ENCODE measurements at places on chromosomes 1 and 21.

DNA sequence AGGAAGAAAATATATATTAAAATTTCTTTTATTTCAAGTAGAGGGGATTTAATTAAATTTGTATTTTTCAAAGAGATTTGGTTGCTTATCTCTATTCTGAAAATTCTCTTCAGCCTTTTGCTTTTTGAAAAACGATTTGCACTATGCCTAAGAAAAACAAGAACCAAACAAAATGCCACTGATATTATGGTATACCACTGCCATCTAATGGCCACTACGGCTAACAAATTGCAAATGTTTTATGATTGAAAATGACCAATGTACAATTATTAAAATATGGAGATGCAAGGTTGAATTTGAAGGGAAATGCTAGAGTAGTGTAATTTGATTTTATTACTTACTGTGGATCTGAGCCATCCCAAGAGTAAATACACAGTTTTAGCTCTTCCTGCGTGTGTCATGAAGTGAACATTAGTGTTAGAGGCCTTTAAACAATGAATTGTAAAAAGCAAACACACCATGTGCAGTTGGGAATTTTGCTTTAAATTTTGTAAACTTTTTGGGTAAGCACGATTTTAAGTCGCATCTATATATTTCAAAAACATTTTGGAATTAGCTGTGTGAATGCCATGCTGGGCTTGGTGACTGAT is 137.4 kb upstream of the USP25 start:
- no peak for DNase-seq

DNA sequence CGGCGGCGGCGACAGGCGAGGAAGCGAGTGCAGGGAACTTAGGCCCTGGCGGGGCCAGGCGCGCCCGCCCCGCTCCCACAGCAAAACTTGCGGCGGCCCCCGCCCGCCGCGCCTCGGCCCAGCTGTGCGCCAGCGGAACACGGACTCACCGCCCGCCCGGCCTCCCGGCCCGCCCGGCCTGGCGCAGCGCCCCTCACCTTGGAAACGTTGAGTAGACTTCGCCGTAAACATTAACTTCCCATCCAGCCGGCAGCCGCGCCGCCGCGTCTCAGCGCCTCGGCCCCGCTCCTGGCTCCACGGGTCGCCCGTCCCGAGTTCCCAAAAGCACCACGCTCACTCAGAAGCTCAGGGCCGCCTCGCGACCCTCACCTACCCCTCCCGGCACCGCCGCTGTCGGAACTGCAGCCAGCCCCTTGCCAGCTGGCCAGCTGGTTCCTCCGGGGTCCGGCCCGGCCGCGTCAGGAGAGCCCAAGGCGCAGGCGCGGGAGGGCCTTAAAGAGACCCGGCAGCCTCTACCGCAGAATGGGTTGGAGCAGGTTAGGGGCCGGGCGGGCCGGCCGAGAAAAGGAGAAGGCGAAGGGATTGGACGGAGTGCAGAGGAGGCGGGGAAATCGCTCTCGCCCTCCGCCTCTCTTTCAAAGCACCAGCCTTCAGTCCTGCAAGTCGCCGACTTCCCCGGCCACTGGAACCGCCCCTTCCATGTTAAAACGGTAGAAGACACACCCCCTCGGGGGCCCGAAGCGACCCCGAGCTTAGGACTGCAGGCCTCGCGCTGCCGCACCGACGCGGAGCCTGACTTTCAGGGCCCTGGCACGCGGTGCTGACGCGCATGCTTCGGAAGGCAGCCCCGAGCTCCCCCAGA is at the start of gene EVI5:
Gene EVI5, minus strand, starts transcription at position 470 of the 862 bp plus-strand sequence. CDS start 48,562 bp downstream, outside the sequence.
- peak; percentile 69 for DNase-seq

DNA sequence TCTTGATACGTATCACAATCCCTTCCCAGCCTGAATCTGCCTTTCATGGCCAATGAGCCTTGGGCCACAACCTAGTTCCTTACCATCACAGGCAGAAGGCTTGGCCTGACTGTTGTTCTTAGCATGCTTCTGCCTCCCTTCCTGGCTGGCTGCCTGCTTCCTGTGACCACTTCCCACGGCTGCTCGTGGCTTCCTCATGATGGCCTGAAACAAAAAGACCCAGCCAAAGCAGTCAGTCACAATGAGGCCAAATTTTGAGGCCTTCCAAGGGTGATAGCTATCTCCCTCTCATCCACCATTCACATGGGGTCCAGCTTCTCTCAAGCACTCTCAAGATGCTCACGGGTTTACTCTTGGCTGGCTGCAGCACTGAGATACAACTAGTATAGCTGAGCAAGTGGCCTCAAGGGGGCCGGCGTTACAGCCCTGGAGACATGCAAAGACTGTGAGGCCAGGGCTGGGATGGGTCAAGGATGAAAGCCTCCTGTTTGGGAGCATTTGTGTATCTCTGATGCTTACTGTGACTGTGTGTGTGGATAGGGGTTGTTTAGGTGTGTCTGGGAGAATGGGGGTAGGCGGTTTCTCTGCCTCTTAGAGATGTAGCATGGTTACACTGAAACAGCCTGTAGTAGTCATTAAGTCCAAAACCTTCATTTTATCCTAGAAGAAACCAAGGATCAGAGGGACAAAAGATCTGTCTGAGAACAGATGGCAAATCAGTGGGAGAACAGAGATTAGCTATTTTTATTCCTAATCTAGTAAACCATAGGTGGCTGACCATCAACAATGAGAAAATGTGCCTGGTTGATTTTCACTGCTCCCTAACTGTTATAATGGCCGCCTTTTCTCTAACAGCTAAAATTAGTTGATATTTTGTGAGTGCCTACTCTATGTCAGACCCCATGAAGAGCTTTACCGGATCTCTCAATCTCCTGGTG is 5.4 kb upstream of the TOE1 start:
- no peak for DNase-seq

- DNase-seq, result no peak
These were observed 176.3 kb upstream of the POU3F1 start for GRCh38 chr1:38222891-38223290.

GRCh38 chr1:31371121-31371959 is 1.5 kb downstream of the FABP3 start:
- no peak for DNase-seq

GRCh38 chr1:217564833-217565232 is 66.1 kb downstream of the GPATCH2 start:
- no peak for DNase-seq

GRCh38 chr1:111570781-111571181 is 48.8 kb upstream of the RAP1A start:
- no peak for DNase-seq

DNA sequence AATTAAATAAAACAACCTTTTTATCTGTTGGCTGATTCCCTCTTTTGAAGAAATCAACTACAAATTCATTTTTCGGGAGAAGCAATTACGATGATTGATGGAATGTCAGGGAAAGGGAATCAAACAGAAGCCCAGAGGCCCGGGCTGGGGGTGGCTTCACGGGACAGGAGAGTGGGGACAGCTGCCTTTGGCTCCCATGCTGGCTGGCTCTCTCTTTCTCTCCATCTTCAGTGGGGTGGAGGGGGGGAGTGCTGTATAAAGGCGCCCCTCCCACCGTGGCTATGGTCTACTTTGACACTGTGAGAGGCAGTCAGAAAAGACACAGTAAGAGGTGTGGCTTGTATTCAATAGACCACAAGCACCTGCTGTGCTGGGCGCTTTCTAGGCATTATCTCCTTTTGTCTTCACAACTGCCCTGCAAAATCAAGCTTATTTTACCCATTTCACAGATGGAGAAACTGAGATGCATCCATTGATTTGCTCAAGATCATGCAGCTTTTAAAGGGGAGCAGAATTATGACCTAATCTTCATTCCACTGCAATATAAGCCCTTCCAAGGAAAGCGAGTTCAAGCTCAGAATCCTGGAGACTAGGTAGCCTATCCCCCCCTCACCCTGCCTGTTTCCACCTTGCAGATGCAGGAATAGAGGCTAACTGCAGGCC is 92.9 kb downstream of the GRIK3 start:
- DNase-seq, result no peak

DNA sequence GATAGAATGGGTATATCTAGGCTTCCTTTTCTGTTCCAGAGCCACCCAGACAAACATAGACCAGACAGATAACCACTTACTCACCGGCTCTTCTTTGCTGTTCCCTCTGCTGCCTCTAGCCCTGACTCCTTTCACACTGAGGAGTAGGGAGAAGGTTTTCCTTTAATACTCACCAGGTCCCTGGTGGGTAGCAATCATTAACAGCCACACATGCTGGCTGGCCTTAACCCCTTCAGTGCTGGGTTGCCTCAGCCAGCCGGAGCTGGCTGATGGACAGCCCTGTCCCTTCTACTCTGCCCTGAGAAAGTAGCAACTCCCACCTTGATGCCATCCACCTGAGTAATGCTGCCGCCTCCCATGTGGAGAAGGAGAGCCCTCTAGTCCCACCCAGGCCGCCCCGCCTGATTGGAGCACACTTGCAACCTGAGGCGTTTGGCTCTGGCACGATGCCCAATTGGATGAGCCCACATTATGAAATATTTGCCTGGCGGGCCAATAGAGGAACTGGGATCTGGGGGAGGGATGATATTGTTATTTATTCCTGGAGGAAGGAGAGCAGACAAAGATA is 71.6 kb downstream of the PLEKHA6 start:
- DNase-seq, result no peak

DNA sequence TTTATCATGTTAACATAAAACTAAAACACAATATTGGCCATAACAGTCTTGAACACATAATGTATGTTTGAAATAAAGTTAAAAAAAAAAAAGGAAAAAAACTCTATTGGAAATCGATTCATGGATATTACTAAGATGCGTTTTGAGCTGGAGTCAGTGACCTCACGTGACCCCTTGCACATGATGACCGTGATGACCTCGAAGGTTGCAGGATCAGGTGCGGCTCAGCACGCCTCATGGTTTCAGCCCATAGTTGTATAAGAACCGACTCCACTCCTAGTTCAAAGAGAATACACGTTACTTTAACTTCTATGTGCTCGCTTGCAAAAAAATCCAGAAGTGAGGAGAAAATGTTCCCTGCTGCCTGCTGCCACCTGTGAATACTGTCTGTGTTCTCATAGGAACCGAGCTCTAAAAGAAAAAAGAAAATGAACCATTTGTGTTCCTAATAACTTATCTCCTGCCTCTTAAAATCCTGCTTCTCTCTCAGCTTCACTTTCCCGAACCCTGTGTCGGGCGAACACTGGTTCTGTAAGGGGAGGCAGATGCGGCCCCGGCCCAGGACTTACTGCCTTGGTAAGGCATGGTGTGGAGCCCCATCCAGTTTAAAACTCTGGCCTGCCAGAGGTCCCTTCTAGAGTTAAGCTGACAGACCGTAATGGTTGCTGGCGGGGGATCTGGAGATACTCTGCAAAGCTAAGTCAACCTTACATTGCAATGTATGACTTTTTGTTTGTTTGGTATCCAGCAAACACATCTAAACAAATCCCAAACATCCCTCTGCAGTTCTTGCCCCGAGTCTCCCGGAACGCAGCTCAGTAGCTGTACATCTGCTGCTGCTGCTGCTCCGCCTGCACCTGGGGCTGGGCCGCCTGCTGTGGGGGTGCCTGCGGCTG is 33.8 kb upstream of the RIPK4 start:
- no peak for DNase-seq

GRCh38 chr21:38625000-38625399 is 126.7 kb upstream of the ERG start:
- DNase-seq, result no peak

DNA sequence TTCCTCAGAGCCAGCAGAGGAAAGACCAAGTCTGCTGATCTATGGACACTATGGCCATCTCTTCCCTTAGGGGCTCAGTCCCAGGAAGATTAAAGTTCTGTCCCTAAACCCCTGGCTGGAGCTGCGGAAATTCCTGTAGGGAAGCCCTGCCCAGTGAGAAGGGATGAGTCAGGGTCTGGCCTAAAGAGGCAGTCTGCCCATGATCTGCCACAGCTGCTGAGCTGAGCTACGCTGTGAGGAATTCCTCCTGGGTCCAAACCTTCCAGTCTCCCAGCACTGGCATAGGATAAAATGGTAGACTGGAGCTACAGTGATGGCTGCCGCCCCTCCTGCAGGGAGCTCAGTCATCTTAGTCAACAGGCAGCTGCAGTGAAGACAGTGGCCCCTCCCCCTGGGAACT is 213.7 kb downstream of the BRINP2 start:
- DNase-seq, result no peak

DNA sequence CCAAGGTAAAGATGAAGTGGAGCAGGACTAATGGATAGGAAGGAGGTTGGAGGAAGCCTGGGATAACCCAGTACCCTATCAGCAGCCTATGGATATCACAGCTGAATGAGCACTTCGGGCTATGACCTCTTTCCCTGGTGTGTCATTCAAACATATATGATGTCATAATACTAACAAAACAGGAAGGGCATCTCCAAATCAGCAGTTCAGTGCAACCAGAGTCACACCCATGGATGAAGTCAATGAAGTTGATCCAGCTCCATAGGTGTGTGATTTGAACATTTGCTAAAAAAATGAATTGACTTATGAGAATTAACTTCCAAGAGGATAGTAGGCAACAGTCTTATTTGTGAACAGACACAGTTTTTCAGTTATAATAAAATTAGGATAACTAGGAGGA is 1.7 kb upstream of the C1orf116 start:
- DNase-seq, result no peak

DNA sequence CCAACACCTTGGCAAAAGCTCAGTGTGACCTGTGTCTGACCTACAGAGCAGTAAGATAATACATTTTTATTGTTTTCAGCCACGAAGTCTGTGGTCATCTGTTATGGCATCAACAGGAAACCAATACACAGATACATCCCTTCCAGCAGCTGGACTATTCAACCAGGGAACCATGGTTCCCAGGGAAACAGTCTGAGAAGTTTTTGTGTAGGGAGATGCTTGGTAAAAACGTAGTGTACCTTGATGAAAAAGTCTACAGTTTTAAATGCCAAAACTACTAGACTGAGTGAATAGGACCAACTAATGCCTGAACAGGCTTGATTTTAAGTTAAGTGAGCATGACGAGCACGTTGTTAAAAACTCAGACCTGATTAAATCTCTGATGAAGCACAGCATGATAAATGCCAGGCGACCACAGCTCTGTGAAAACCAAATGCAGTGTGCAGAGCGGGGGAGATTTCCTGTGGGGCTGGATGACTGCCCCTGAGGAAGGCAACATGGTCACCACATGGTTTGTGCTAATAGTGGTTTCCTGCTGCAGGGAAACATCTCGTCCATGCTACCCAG is 228.9 kb downstream of the TNR start:
- DNase-seq, result no peak

DNA sequence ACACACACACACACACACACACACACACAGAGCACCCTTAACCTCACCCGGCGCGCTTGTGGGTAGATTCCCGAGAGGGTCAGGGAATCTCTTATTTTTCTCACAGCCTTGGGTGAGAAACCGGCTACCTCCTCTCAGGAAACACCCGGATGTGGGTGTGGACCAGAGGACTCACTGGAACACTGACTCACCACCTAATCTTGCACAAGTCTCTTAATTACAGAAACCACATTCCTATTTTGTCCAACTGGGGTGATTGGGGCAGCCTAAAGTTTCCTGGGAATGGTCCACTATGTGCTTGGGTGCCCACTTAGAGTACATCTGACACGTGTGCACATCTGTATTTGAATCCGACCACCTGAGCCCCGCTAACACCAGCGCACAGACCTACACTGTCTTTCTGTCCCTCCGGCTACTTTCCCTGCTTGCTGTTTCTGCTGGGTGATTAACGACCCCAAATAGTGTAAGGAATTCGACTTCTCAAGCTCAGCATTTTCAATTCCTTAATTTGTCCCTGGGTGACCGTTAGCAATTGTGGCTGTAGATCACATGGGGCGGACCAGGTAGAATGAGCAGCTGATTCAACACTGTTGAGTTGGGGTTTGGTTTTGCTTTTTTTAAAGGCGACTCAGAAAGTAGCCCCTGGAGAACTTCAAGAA is 14.0 kb upstream of the TBX15 start:
- no peak for DNase-seq

GRCh38 chr1:109089242-109090015 is 1.1 kb upstream of the TMEM167B start:
- peak; percentile 35 for DNase-seq

All from 8988T (cell line).